Glutamatergic neuron (in vitro differentiated cells): ENCODE measurements at places on chromosomes 16 and 17. TPM values are rescaled to one million over a fixed set of nuclear protein-coding genes. Genes with fewer than 3 reads are reported as not detected.

Gene SLC22A31
- total RNA-seq: 3.9 TPM

Gene SPNS3
- total RNA-seq: not detected

Gene PRAC2
- total RNA-seq: not detected

Gene PRR29
- total RNA-seq: not detected

Gene GLIS2
- total RNA-seq: 16.5 TPM

Gene MT1M
- not detected for total RNA-seq

Gene OR1F1
- total RNA-seq: not detected

Gene TMED6
- not detected for total RNA-seq

Gene MYADML2
- 0.69 TPM for total RNA-seq

Gene HAS3
- total RNA-seq: 0.42 TPM

Gene FBXL19
- total RNA-seq: 76.8 TPM

Gene PRM1
- not detected for total RNA-seq

Gene HIC1
- 2.5 TPM for total RNA-seq

Gene PLCG2
- total RNA-seq: 0.49 TPM

Gene SLFN11
- total RNA-seq: not detected

Gene CA7
- 0.64 TPM for total RNA-seq

Gene CA4
- total RNA-seq: 0.98 TPM
